ENCODE measurements at places on chromosomes 11 and 22.

- DNase-seq = no peak
Observed at GRCh38 chr11:73641668-73642067, 4.7 kb upstream of the PLEKHB1 start.

GRCh38 chr22:23613193-23613972, 18.7 kb downstream of the DRICH1 start:
- DNase-seq = no peak

GRCh38 chr11:110085255-110085838, 7.8 kb upstream of the ZC3H12C start:
- DNase-seq = no peak

GRCh38 chr22:37312549-37313183, 30.4 kb downstream of the CYTH4 start:
- DNase-seq = peak; percentile 34

GRCh38 chr22:37953062-37953436, 352 bp downstream of the C22orf23 start:
- DNase-seq = no peak

GRCh38 chr22:47151490-47151889, 389.0 kb downstream of the TBC1D22A start:
- DNase-seq = no peak

- no peak for DNase-seq
Observed at GRCh38 chr11:86916330-86916729, 38.9 kb downstream of the FZD4 start.

DNA sequence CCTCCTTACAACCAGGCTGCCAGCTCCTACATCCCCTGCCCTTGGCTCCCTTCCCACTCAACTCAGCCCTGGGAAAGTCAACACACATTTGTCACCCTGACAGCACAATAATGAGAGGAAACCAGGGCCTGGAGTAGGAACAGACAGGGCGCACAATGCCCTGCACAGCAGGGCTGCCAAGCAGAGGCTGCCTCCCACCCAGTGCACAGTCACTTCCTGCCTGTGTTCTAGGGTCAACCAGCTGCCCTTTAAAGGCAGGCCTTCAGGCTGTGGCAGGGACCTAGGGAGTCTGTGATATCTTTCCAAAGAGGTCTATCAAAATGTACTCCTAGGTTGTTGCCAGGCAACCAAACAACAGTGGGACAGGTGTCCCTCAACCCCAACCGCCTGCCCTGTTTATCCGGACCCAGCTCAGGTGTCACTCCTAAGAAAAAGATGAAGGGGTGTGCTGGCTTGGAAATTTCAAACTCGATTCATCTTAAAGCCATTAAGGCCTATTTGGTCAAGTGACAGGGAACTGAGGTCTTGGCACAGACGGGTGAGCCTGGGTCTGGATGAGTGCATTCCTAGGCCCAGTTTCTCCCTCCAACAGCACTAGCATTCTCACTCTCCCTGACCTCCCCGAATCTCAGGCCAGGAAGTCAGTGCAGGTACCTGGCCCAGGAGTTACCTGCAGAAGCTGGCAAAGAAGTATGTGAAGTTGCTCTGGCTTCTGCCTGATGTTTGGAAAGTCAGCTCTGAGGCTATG, 110.3 kb upstream of the PITPNB start:
- DNase-seq = no peak

DNA sequence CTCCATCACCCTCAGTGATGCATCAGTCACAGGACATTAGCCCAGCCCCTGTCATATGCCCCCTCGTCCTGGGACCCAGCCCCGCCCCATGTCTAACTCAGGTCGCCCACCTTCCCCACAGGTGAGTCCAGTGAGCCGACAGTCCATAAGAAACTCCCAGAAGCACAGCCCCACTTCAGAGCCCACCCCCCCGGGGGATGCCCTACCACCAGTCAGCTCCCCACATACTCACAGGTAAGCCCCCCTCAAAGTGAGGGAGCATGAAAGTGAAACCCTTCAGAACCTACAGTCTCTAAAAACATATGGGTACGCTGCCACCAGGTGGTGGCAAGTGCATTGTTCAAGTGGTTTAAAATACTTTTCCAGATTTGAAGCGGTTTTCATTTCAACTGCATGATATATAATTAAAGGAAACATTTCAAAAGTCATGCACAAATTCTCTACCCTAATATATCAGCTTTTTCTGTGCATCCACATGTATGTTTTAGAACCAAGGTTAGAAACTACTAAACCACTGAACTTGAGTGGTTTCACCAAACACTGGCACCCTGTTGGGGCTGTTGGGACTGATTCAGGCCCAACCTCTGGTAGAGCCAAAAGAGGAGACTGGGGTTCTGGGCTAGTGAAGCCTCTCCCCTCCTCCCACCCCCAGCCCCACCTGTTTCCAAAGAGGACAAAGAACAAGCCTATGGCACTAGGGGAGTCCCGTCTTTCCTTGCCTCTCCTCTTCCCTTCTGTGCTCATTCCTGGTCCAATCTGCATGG, 17.3 kb downstream of the EPS8L2 start:
- DNase-seq = peak; percentile 75

DNA sequence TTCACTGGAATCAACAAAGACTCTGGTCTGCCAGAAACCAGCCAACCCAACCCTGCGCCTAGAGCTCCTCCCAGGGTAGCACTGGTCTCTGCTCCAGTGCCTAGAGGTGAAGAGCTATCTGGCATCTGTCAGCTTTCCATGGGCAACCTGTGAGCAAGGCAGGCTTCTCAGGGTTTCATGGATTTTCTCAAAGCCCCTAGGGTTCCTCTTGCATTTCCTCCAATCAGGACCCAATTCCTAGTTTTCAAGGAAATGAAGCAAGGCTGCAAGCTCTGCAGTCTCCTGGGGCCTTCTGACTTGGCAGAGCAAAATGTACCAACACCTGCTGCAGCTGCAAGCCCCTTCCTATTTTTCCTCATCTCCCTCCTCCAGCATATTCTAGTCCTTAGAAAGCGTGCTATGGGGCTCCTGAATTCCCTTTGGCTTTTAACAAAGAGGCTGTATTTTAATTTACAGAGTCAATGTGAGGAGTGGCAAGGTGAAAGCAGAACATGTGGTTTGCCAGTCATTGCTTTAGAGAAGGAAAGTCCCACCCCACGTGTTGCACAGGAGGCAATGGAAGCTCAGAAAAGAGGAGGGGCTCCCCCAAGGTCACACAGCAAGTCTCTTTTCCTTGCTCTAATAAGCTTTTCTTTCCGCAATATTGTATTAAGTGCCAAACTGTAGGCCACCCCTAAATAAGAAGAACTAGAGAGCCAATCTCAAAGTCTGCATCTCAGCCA, 33.0 kb upstream of the RIC3 start:
- DNase-seq = no peak

DNA sequence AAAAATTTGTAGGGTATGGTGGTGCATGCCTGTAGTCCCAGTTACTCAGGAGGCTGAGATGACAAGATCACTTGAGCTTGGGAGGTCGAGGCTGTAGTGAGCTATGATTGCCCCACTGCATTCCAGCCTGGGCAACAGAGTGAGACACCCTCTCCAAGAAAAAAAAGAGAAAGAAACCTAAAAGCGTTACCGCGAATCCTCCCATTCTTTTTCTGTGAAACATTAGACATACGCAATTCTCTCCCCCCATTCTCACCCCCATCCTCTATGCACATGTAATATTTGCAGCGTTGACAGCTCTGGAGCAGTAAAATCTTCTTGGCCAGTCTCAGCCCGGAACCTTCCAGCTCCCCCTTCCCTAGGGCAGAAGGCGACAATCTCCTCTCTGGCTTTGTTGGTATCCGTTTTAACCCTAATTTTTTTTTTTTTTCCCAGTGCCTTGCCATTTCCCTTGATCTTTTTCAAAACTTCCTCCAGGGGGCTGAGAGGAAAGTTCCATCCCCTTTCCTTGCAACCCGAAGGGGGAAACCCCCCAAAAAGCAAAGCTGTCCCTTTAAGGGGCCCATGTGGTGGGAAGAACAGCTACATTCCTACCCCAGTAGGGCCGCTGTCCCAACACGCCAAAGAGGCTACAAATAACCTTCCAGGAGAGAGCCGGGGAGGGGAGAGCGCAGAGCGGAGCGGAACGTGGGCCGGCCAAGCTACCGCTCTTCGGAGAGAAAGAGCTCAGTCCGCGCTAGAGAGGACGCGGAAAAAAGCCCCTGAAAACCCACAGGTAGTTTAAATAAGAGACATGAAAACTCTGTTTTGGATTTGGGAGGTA, 1.9 kb downstream of the LRP4 start:
- no peak for DNase-seq

DNA sequence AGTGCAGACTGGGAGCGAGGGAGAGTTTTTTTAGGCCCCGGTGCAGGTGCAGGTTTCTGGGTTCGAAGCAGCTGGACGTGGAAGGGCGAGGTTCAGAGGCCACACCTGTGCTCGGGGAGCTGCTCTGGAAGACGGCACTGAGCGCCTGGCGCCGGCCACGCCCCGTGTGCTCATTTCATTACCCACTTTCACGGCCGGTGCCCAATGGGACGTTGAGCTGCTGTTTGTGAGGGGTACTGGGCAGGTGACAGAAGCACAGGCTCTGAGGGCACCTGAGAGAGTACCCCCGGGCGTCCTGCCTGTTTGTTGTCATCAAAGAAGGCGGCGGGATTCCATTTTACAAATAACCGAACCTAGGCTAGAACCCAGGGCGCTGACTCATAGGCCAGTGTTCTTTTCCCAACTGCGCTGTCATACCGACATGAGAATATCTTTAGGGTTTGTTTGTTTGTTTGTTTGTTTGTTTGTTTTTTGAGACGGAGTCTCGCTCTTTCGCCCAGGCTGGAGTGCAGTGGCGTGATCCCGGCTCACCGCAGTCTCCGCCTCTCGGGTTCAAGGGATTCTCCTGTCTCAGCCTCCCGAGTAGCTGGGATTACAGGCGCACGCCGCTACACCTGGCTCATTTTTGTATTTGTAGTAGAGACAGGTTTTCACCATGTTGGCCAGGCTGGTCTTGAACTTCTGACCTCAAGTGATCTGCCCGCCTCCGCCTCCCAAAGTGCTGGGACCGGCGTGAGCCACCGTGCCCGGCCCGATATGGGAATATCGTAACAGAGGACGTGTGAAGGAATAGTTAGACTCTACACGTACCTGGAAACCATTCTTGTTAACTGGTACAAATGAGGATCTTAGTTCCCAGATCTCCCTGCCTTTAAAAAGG, 16.6 kb upstream of the SPTBN2 start:
- DNase-seq = peak; percentile 44

- DNase-seq = no peak
Observed at GRCh38 chr22:44309137-44309536, 3.6 kb downstream of the SHISAL1 start.

GRCh38 chr11:110793556-110793955, 81.3 kb upstream of the ARHGAP20 start:
- DNase-seq = no peak

DNA sequence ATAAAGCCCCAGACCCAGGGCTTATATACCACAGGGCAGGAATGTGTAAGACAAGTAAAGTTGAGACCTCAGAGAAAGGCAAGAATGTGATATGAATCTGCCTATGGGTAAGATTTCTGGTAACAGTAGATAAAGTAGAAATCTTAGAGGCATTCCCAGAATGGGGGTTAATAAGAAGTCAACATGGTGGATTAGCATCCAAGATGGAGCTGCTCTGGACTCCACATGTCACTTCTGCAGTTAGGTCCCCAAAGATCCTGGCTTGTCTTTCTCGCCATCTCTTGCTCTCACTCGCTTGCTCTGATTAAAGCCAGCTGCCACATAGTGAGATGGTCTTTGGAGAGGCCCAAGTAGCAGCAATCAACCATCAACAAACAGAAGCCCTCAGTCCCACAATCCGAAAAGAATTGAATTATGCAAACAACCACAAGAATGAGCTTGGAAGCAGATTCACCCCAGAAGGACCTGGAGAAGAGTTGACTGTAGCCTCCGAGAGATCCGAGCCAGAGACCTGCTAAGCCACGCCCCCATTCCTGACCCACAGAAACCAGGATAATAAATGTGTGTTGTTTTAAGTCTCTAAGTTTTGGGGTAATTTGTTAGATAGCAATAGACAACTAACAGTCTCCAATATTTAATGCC, 5.4 kb upstream of the C11orf86 start:
- DNase-seq = no peak

All from CD4-positive, alpha-beta T cell treated with Interleukin-17A for 1 hour (primary cell).